ENCODE measurements at places on chromosomes 3 and 15. TPM values are rescaled to one million over a fixed set of nuclear protein-coding genes. Genes with fewer than 3 reads are reported as not detected.

The IGDCC3 gene
- 0.10 TPM for total RNA-seq

The CPB1 gene
- not detected for total RNA-seq

The SEMA5B gene
- 0.31 TPM for total RNA-seq

The ANKUB1 gene
- total RNA-seq = not detected

The XCR1 gene
- total RNA-seq = not detected

The GRAMD1C gene
- total RNA-seq = 0.46 TPM

The PLSCR2 gene
- not detected for total RNA-seq

The LDHAL6B gene
- not detected for total RNA-seq

The GPR149 gene
- not detected for total RNA-seq

The TMF1 gene
- total RNA-seq = 13.6 TPM

The MUSTN1 gene
- total RNA-seq = 0.21 TPM

The CLDN1 gene
- 15.3 TPM for total RNA-seq

The XPC gene
- 30.0 TPM for total RNA-seq

The ABHD10 gene
- 18.2 TPM for total RNA-seq

The TNNC1 gene
- total RNA-seq = 0.86 TPM

All from A549 treated with AZD2906 at 1 μM for 4 hours (cell line).